ENCODE measurements at places on chromosomes 7 and 10.

GRCh38 chr7:111083413-111083812, 7.5 kb upstream of the LRRN3 start:
- DNase-seq: no peak

DNA sequence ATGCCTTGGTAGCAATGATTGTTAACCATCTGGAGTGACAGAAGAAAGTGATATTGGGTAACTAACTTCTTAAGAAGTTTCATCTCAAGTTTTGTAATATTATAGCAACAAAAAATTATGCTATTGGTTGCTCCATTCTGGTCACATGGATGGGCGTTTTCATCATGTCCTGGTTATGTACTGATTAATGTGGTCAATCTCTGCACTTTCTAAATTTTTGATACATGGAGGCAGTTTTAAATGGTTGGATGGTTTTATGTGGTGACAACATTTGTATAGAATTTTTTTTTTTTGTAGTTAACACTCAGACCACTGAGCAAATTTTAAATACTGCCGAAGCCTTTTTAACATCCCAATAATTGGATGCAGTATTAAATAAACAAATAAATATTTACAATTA, 55.2 kb upstream of the CCAR1 start:
- DNase-seq: no peak

DNA sequence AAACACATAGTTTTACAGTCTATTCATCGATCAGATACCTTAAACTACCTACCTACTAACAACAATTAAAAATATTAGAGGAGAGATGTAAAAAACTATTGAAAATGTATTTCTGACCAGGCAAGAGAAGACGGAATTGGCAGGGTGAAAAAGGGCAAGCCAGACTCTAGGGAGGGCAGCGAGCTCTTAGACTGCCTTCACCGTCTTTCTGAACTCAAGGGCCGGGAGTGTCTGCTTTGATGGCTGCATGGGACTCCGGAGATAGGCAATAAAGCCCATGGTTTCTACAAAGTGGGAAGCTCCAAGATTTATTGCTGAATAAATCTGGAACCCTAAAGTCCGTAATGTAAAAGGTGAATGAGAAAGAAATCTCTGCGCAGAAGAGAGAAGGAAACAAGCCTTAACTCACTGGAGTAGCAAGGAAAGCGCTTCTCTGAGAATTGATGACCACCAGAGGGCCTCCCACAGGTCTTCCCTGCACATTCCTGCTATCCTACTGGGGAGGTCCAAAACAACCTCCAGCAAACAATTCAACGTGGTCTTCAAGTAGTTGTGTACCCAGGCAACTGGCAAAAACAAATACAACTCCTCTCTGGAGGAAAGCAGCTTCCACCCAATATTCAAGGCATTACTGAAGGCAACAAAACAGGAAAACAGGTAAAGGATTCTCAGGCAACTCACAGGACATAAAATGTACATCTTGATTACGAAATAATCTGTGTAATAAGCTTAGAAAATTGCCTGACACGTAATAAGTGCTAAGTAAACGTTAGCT, 181.3 kb downstream of the SDK1 start:
- DNase-seq: no peak

DNA sequence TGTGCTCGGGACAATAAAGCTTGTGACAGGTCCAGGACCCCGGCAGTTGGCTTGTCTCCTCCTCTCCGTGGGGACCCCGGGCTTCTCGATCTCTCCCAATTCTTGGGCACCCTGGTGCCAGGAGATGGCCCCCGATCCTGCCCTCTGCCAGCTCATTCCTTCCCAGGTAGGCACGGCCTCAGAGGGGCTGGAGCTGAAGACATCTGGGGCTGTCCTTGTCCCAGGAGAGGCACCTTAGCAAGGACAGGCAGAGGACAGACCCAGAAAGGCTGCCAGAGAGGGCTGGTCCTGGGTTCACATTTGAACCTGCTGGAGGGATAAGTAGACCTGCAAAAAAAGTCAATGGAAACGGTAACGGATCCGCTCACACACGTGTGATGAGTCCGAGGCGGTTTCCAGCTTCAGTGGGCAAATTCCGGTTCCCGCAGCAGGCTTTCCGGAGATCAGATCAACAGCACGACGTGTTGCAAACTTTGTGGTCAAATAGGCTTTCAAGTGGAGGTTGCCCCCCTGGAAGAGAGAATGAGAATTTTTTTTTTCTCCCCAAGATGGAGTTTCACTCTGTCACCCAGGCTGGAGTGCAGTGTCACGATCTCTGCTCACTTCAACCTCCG, 47.7 kb upstream of the GTF2IRD1 start:
- no peak for DNase-seq

DNA sequence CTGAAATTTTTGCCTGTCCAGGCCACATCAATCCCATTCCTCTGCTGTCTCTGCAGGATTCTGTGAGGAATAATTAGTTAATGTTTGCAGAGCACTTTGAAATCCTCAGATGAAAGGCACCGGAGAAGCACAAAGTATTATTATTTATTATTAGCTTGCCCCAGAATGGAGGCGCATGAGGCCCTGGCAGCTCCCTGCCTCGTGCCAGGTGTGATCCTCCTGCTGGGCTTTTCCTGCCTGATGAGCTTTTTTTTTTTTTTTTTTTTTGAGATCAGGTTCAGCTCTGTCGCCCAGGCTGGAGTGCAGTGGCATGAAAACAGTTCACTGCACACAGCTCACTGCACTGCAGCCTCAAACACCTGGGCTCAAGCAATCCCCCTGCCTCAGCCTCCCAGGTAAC, 65.2 kb downstream of the TCF7L2 start:
- no peak for DNase-seq

DNA sequence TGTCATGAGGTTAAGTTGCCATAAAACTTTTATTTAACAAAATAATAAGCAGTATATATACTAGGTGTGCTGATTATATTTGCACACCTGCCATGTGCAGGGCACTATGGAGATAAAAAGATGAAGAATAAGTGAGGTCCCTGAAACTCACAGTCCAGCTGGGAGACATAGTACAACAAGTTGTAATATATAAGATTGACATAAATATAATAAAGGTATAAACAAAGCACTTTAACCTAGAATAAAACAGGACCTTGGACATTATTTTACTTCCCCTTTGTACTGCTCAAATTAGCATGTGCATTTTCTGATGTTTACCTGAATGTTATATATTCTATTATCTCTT, 6.2 kb downstream of the STK17A start:
- DNase-seq: no peak

GRCh38 chr10:624605-625332, 64.7 kb downstream of the DIP2C start:
- peak; percentile 56 for DNase-seq

GRCh38 chr7:33903791-33904680, 1.3 kb upstream of the BMPER start:
- peak; percentile 29 for DNase-seq

GRCh38 chr10:4512196-4512595, 313.8 kb upstream of the AKR1E2 start:
- no peak for DNase-seq

- no peak for DNase-seq
Observed at GRCh38 chr10:82817676-82818422, 942.9 kb downstream of the NRG3 start.

GRCh38 chr7:11750191-11750590, 81.8 kb downstream of the THSD7A start:
- no peak for DNase-seq

DNA sequence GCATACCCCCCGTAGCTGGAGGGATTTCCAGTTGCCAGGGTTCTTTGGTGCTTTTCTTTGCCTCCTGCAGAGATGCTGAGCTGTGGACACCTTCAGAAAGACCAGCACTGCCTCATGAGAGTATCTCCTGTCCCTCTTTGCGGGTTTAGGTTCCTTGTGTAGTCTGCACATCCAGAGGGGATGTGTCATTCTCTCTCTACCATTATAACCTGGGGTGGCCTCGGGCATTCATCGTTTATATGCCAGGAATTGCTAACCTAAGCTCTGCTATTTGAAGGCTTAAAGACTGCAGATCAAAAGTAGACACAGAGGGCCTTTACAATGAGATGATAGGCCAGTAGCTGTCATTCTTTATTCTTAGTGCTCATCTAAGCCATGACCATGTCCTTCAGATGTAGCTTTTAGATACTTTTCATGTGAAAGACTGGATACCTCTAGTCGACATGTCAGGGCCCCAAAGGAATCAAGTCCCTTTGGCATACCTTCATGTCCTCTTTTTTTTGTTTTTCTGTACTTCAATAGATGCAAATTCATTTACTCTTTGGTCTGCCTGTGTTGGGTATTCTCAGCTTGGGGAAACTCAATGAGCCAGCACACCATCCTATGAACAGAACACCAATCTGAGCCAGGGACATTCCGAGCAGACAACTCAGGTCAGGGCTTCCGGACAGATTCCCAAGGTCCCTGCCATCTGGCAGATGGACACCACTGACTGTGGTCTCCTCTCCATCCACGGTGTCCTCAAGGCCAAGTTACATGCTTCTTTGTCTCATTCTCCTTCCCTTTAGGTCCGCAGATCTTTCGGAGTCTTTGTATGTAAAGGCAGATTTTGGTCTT, 129.3 kb downstream of the NRF1 start:
- no peak for DNase-seq

DNA sequence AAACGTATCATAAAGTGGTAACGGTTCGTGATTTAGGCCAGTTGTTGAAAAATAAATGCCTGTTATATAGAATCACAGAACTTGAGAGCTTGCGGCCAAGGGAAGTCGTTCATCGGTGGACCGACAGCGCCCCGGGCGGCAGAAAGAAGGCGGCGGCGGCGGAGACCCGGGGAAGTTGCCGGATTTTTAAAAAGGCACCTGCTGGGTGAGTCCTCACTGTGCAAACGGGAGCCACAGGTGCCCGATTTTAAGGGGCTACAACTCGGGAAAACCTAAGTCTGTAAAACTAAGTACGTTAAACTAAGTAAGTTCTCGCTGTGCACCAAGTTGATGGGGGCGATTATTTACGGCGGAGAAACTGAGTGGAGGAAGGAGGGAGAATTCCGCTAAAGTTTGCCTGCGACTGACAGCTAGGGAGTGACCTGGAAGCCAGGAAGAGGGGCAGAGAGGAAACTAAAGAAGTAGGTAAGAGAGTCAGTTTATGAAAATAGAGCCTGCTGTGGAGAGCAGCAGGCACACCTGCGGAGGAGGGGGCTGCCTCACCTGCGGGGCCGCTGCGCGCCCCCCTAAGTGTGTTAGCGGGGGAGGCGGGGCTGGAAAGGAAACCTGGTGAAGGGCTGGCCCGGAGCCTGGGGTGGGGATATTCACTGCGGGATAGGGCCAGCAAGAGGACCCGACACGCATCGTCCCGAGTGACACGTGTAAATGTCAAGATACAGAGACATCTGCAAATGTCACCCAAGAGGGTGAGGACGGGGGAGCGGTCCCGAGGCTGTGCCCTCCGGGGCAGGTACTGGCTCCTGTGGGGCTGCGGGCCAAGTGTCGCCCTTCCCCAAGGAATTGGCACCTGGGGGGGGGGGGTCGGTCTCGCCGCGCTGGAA, 996 bp downstream of the ADAM12 start:
- DNase-seq: no peak

DNA sequence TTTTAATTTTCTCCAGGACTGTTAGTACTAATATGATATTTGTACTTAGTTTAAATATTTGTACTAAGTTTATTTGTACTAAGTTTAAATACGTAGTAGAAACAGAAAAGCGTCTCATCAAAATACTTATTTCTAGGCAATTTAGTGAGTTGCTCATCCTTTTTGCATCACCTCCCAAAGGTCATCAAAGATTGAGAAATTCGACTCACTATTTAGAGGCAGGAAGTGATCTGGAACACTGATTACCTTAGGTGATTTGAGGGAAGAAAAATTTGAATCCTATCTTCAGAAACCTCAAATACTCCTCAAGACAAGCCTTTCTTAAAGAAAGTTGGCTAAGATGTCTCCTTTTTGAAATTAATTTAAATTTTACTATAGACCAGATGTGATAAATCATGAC, 14.5 kb downstream of the WNT16 start:
- DNase-seq: no peak

- no peak for DNase-seq
Observed at GRCh38 chr10:111656066-111656465, 527.5 kb downstream of the GPAM start.

DNA sequence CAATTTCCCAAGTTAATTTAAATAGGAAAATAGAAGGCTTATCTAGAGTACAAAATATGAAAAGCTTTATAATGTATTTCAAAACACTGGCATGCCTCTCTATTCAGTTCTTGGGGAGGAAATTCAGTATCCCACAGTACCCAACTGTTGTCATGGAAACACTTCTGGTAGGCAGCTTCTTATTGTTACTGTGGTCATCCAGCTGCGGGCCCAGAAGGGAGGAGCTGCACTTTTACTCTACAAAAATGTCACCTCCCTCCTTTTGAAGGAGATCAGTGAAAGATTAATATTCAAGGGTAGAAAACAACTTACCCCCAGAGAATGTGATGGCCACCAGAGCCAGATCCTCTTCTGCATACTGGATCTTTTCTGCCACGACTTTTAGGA, 202.8 kb downstream of the RAPGEF5 start:
- no peak for DNase-seq

- DNase-seq: no peak
Observed at GRCh38 chr7:126840869-126841268, 411.9 kb downstream of the GRM8 start.

DNA sequence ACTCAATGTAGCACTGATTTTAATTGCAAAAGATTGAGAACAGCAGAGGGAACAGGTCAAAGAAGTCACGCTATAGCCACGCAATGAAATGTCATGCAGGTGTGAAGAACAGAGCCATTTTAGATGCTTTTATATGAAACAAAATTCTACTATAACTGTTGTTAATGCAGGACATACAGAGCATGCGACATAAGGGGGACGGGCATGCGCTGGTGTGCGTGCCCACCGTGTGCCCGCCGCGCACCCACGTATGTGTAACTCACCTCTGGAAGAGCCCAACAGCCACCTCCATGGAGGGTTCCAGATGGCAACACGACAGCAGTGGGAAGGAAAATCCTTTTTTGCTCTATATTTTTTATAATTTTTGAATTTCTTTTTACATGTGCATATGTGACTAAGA, 410.0 kb upstream of the RNF32 start:
- no peak for DNase-seq

DNA sequence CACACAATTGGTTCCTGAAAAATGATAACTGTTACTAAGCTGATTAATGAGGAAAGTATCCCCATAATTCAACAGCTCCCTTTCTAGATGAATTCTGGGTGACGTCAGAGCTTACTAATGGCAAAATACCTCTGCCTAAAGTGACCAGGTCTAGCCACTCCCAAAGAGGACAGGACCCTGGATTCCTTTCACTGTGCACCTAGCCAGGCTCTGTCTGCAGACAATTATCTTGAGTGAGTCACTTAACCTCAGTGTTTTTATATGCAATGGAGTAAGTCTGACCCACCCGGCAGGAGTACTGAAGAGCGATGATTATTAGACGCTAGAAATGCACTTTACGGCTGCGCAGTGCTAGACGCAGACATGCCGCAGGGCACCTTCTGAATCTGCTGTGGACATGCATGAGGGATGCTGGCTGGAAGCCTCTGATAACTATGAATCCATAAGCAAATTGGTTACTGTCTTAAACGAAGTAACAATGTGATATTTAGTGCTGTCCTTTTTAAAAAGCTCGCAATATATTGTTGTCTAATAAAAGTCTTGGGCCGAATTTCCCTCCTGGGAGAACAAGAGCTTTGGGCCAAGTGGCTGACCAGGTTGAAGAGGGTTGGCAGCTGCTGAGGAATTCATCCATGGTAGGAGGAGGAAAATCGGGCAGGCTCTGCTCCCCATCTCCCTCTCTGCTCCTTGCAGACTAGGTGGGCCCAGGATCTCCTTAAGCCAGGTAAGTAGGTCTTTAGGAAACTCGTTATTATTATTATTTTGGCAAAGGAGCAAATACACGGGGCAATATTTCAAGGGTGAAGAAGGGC, 4.6 kb upstream of the INPP5A start:
- no peak for DNase-seq
